ENCODE measurements at places on chromosomes 11 and 22.
A peak's percentile ranks its signal among the peaks of the same experiment; 100 is the strongest.

- no peak for DNase-seq
Observed at GRCh38 chr11:8260202-8260966, 3.3 kb downstream of the LMO1 start.

DNA sequence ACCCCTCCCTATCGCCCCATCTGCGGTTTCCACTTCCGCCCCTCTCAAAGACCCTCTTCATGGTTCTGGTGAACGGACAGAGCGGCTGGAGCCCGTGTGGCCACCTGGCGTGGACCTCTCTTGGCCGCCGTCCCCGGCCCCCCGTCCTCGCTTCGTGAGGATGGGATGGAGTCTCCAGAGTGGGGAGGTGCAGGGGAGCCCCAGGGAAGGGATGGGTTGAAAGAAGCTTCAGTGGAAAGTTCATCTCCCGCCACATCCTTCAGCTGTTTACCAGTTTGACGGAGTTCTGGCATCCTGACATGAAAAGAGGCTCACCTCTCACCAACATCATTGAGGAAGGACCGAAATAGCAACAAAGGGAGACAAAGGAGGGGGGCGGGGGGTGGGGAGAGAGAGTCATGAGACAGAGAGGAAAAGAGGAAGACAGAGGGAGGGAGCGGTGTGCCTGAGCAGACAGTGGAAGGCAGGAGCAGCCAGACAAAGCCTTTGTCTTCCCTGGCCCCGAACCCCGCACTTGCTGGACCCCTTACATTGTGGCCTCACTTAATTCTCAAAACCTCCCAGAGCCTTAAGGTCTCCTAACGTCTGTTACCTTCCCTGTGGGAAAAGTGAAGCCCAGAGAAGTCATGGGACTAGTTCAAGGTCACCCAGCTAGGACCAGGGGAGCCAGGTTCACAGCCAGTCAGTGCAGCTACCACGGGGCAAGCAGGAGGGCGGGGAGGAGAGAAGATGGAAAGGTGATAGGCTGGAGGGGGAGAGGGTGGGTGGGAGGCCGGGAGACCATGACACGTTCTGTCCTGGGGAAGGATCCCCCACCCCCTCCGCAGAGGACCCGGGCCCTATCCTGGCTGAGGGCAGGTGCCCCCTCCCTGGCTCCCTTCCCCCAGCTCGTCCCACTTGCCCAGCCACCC lies 54.9 kb downstream of the CD6 start:
- DNase-seq, result peak; percentile 48

DNA sequence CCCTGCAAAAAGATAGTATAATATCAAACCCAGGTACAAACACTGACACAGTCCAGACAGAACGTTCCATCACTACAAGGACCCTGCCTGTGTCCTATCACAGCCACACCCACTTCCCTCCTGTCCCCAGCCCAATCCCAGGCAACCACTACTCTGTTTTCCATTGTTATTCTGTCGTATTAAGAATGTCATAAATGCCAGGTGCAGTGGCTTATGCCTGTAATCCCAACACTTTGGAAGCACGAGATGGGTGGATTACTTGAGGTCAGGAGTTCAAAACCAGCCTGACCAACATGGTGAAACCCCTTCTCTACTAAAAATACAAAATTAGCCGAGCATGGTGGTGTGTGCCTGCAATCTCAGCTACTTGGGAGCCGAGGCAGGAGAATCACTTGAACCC lies 89.0 kb downstream of the TRMU start:
- no peak for DNase-seq

GRCh38 chr22:35606916-35607315 lies 10.2 kb downstream of the MB start:
- DNase-seq, result no peak

GRCh38 chr22:39665229-39665628 lies 94.7 kb downstream of the CACNA1I start:
- no peak for DNase-seq

DNA sequence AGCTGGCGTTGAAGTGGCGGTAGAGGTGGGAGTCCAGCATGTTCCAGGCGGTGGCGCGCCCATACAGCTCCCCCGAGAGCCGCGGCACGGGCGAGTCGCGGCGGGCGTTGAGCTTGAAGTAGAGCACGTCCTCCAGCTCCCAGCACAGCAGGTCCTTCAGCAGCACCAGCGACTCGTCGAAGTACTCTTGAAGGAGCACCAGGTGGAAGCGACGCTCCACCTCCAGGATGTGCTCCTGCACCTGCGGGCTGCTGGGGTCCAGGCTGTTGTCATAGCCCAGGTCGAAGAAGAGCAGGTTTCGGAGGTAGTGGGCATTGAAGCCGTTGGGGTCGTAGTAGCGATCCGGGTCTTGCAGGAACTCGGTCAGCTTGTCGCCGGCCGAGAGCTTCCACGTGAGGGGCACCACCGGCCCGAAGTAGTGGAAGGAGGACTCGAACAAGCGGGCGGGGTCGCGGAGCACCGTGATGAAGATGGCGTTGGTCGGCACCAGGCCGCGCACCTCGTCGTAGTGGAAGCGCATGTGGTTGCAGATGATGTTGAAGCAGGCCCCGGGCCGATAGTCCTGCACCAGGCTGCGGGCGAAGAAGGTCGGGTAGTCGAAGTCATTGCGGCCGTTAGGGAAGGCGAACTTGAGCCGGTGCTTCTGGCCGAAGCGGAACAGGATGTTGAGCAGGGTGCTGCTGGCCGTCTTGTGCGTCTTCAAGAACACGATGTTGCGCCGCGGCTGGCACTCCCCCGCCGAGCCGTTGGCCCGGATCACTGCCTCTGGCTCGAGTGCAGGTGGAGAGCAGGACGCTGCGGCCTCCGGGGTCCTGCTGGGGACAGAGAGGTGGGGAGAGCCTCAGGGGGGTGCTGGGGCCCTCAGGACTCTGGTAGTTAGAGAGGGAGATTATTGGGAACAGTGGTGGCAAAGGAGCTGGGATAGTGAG lies 9.0 kb upstream of the SEC14L6 start:
- no peak for DNase-seq

- DNase-seq, result peak; percentile 63
Observed at GRCh38 chr22:36220451-36220921, 18.8 kb downstream of the APOL2 start.

DNA sequence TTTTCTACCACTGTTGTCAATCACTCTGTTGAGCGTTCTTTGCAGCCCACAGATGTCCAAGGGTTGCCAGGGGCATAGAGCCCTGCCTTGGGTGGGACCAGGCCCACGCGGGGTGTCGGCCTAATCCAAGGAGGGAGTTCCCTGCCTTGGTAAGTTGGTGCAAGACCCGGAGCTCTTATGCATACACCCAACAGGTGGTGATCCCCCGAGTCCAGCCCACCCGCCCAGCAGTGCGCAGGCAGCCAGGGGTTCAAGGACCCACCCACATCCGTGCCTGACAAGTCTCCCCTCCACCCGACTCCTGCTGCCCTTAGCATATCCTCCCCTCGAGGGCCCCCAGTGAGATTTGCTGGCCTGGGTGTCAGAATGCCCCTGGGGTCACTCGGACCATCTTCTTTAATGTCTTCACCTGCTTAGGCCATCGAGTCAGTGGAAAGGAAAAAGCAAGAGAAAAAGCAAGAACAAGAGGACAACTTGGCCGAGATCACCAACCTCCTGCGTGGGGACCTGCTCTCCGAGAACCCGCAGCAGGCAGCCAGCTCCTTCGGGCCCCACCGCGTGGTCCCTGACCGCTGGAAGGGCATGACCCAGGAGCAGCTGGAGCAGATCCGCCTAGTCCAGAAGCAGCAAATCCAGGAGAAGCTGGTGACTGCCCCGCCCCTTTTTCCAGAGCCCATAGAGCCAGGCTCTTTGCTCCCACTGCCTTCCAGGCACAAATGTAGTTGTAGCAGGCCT lies 12.2 kb downstream of the RIBC2 start:
- DNase-seq, result no peak

DNA sequence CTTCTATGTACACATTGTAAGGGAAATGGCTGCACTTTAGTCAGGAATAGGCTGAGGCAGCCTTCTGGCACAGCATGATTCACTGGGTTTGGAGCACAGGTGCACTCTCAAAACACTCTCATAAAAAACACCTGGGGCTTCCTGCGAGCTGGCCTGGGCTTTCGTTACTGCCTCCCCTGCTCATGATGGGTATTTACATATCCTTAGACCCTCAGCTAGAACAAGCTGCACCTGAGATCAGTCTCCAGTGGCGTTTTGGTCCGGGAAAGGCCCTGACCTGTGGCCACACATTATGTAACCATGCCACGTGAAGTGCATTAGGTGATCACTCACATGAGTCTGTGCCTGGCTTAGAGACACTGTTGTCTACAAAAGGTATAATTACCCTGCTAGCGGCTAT lies 321.7 kb downstream of the TMEM135 start:
- DNase-seq, result no peak

DNA sequence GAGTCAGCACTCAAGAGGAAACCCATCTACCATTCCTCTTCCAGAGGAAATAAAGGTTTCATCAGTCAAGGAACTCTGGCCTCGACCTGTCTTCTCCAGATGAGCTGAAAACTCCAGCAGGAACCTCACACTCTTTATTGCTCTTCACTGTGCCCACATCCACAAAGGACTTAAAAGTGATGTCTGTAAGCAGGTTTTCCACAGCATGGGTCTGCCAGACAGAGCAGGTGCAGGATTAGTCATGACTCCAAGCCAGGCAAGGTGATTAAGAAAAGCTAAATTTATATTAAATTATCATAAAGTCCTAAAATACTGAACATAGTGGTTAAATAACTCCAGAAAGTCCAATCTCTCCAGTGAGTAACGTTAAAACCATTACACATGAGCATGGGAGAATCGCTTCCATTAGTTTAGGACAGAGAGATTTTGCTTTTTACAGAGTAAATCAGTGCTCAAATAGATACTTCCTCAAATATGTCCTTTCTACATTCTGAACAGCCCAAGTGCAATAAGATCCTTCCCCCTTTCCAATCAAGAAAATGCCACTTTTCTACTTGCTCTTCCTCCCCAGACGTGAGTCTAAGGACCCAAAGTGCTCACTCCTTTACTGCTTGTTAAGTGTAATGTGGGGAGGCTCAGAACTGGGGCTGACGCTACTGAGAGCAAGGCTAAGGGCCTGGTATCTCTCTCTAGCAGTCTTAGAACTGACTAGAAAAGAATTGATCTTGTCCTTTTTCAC lies 10.7 kb upstream of the CKAP5 start:
- DNase-seq, result peak; percentile 21

GRCh38 chr11:131987703-131988102 lies 617.3 kb downstream of the NTM start:
- DNase-seq, result no peak

DNA sequence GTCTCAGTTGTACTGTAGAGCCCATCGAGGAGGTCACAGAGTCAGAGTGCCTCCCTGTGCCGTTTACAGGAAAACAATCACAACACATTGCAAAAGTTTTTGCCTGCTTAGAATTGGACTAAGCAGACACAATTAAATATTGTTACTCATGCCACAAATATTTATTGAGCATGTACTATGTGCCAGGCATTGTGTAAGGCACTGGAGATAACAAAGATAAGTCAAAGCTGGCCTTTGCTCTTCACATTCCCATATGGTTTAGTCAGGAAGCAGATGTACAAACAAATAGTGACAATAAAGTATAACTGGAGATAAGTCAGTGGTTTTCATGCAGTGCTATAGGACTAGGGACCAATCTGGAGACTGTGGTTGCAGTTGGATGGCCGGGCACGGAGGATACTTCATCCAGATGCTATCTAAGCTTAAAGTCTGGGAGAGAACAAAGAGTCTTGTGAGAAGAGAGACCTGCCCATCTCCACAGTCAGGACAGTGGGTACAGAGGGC lies 550.7 kb downstream of the INSC start:
- no peak for DNase-seq

DNA sequence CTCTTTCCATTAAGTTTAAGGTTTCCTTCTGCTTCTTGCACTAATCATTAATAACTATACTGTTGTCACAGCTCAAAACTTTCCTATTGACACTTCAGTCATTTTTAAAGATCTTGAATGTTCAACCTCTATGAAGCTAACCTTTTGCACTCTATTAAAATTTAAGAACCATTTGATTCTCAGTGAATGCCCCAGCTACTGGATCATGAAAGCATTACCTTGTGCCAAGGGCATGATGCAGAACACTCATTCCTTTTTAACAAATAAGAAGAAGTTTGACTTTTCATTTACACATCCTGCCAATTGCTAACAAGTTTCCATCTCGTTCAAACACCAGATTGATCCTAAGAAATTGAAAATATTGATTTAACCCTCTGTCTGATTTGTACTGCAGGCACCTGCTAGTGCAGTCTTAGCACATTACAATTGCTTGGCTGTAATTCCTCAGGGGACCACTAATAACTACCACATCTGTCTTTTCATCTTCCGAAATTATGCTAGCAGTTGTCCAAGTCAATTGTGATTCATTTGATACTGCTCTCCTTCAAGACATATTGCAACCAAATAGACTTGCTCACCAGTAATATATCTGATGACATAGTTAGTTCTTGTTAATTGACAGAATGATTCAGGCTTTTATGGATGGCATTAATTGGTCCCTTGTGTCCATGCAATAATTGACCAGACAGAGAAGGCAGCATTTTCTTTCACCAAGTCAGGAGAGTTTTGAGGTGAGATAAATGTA lies 158.4 kb downstream of the TEAD1 start:
- DNase-seq, result no peak

DNA sequence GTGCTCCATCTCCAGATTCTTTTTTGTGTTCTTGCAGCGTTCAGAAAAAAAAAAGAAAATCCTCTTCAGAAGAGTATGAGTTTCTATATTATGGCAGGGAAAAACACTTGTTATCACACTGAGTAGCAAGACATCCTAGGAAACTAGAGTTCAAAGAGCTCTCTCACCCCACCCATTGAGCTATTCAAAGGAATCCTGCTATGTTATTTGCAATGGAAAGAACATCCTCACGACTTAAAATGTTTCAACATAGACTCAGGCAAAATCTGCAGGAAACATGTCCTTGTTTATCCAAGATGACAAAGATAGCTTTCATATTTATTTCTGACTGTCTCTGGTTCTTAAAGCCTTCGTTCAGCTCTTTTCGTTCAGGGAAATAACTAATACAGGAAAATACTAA lies 331.6 kb upstream of the ANO5 start:
- DNase-seq, result no peak

DNA sequence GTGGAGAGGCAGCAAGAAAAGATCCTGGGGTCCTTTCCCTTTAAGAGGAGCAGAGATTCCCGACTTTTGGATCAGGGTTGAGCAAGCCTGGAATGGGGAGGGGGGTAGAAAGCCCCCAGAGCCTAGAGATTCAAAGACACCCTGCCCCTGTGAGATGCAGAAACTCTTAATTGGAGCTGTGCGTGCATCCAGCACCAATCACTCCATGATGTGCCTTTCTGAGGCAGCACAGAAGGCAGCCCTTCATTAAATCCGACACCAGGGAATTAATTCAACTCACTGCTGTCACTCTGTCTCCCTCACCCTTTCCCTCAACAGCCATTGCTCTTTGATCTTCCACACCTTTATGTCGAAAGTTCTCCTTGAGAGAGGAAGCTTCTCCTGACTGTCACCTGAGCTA lies 43.0 kb downstream of the DSCAML1 start:
- no peak for DNase-seq

DNA sequence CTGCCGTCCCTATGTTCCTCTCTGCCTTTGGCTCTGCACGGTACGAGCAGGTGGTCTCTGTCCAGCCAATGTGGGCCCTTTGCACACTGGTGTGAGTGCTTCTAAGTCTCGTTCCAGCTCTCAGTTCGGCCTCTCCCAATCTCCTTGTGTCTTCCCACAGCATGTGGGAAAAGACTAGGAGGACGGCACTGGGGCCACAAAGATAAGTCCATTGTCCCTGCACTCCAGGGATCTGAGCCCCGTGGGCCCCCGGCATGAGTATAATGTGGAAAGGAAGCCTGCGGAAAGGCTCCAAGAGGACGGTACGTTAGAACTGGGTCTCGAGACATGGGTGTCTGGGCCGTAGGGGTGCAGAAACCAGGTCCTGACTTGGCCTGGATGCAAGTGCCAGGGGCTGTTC lies 16.4 kb downstream of the MYEOV start:
- no peak for DNase-seq

GRCh38 chr11:64672875-64673274 lies 50.1 kb downstream of the NRXN2 start:
- no peak for DNase-seq

GRCh38 chr11:133520707-133521106 lies 11.6 kb downstream of the OPCML start:
- no peak for DNase-seq

All from hematopoietic multipotent progenitor cell treated with erythropoietin and hydrocortisone succinate and interleukin-3 and kit ligand, for 4 days (in vitro differentiated cells).